ENCODE measurements at places on chromosomes 1 and 21. TPM values are rescaled to one million over a fixed set of nuclear protein-coding genes. Genes with fewer than 3 reads are reported as not detected.

DNA sequence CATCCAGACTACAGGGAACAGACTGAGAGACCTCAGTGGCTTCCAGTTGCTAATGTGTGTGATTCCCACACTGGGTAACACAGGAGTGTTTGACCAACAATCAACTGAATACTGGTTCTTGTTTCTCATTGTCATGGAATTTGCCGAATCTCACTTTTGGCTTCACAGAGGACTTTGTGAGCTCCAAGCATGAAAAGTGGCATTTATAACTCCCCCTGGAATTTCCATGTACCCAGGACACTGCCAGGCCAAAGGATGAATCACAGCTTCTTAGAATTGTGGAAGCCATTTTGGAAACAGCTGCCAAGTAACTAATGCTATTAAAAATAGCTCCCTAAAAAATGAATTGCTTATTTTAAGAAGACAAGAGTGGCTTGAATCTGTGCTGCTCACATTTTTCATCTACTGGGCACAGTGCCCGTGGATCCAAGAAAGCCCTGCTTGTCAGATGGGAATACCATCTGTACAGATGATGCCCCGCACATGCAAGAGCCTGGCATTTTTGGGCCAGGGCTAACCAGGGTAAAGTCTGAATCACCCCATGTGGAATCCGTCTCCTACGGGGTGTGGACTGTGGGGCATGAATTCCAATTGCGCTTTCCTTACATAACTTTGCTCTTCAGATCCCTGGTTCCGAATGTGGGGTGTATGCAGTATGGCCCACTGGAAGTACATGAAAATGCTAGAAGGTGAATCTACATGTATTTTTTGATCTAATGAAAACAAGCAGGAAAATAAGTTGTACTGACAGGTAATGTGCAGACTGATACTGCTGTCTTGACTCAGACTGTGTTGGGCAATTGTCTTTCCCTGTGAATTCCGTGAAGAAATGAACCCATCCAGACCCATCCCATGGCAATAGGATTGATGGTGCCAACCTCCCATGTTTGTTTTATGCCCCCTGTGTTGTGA is 487.3 kb downstream of the SIPA1L2 start:
- DNase-seq: peak; percentile 82

DNA sequence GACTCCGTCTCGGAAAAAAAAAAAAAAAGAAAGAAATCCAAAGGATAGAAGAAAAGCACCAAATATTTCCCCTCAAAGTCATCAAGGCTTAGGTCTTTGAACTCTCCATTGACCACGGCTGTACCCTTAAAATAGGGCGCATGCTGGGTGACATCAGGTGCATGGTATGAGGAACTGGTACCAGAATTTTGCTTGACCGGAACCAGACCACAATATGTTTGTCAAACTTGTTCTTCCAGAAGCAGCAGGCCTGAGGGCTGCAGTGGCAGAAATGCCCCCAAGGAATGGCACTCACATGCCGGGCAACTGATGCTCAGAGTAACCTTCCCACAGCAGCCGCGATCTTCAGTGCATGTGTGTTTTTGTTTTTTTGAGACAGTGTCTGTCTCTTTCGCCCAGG is 21.0 kb downstream of the RCC1 start:
- DNase-seq: peak; percentile 11

DNA sequence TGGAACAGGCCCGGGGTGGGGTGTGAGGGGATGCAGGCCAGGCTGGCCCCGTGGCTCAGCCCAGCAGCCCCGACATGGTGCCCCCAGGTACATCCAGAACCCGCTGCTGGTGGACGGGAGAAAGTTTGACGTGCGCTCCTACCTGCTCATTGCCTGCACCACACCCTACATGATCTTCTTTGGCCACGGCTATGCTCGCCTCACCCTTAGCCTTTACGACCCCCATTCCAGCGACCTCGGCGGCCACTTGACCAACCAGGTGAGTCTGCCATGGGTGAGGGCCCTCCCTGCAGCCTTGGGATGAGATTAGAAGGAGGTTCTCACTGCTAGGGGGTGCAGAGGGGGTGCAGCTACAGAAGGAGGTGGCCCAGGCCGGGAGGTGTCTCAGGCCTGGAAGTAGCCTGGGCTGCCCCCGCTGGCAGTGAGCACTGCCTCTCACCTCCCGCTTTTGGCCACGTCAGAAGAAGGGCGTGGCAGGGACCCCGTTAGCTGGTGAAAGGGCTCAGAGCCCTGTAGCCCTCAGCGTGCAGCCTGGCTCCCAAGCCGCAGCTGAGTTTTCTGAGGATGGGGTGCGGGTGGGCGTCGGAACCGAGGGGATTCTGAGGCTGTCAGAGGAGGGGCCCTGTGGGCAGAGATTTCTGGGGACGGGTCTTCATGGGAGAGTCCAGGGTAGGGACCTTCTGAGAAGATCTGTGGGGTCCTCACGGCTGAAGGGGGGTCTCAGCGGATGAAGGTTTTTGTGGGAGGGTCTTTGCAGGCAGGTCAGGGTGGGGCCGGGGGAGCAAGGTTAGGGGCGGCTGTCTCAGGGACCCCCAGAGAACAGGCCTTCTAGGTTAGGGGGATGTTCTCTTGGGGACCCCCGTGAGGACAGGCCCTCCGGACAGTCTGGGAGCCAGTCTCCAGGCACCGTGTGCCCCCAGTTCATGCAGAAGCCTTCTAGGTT is 10.4 kb downstream of the TTLL10 start:
- DNase-seq: no peak

GRCh38 chr1:58592522-58593134 is 15.6 kb upstream of the TACSTD2 start:
- DNase-seq: peak; percentile 78

- no peak for DNase-seq
These were observed 32.3 kb upstream of the GPR52 start for GRCh38 chr1:174415506-174415905.

DNA sequence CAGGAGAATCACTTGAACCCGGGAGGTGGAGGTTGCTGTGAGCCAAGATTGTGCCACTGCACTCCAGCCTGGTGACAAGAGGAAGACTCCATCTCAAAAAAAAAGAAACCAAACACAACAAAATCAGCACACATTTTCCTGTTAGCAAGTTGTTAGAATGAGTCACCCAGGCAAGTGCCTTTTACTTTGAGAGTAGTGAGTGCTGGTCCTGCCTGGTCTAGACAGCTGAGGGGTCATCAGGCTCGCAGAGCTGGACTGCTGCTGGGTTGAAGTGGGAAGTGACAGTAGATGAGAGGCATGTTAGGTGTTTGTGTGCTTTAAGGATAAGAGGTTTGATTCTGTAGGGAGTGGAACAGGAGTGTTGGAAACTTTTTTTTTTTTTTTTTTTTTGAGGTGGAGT is 31.9 kb downstream of the GNPAT start:
- DNase-seq: peak; percentile 4

DNA sequence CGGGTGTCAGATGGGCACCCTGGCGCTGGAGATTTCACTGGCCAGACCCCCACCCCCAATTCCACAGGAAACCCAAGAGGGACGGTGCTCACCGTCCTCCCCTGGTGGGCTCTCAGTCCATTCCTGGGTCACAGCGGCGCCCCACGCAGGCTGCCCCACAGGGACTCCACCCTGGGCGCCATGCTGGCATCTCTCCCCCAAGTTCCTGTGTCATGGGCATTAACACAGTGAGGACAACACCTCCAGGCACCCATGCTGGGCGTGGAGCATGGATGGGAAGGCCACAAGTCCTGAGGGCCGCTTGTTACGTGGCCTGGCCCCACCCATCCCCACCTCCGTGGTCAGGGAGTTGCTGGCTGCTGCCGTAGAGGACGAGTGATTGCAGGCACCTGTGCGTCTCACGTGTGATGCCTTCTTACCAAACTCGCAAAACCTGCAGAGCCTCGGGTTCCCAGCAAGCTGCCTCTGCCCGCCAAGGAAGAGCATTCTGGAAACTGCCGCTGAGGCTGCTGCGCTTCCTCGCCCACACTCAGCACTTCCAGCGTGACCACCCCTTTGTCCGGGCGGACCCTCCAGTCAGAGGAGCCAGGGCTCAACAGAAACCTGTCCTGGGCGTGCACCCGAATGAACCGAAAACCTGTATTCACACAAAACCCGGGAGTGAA is 60.3 kb downstream of the SLX9 start:
- no peak for DNase-seq

DNA sequence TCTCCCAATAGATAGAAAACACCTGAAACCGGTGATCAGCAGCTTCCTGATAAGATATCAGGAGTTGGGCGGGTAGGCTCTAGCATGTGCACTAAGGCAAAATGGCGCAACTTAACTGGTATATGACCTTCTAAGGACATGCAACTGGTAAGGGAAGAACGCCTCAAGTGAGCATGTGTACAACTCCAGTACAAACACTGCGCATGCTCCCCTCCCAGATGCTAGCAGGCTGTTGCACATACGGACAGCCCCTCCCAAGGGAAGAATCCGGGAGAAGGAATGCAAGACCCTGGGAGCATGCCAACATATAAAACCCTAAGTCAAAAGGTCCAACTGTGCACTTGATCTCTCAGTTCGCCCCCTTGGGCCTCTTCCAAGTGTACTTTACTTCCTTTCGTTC is 110.8 kb downstream of the TSEN15 start:
- no peak for DNase-seq

ESPN gene
- total RNA-seq: not detected

NFIA gene
- 10.3 TPM for total RNA-seq

METTL18 gene
- 5.2 TPM for total RNA-seq

CCDC190 gene
- not detected for total RNA-seq

SYDE2 gene
- 10.0 TPM for total RNA-seq

HENMT1 gene
- total RNA-seq: 3.2 TPM

Data from HFFc6 (cell line).